ENCODE measurements at places on chromosomes 1 and 21.

DNA sequence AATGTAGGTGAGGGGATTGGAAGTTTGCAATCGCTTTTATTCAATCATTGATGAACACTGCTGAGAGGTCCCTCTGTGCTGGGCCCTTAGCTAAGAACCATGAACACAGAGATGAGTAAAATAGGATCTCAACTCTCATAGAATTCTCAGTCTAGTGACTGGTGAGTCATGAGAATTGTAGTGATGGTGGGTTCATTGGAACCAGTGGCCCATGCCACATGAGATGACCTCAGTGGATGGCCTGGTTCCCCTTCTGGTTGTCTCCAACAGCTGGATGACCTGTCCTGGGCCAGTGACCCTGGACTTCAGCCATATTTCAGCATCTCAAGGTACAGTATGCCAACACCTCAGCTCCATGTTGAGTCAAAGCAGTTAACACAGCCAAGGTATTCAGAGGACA, 21.3 kb upstream of the S100A10 start:
- DNase-seq = no peak

DNA sequence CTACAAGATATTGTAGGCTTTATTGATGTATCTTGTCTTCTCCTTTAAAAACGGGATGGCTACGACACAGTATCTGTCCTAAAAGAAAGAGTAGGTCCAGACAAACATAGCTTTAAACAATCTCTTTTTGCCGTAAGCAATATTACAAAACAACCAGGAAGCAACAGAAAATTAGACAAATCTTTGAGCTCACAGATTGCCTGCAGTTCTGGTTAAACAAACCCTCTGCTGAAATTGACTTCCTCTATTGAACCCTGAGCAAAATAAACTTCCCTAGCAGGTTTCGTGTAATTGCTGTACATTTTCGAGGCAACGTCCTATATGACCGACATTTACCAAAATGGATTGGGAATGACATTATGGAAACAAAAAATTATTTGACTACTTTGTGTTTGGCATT, 50.6 kb downstream of the CHML start:
- DNase-seq = no peak

DNA sequence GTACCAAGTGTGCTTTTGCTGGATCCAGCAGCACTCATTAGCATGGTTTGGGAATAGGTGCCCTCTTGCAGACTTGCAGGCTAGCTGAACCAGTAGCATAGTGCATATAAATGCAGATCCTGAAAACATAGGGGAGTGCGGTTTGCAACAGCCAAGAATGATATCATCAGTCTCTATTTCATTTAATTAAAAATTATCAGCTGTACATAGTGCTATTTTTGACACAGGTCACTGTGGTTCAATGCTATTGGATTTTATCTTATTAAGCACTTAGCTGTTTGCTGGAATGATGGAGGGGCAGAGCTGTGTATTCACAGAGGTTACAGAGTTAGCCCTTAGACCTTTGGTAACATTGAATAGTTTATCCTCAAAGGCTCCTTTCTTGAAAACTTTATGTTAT, 43.6 kb downstream of the CYYR1 start:
- DNase-seq = no peak

DNA sequence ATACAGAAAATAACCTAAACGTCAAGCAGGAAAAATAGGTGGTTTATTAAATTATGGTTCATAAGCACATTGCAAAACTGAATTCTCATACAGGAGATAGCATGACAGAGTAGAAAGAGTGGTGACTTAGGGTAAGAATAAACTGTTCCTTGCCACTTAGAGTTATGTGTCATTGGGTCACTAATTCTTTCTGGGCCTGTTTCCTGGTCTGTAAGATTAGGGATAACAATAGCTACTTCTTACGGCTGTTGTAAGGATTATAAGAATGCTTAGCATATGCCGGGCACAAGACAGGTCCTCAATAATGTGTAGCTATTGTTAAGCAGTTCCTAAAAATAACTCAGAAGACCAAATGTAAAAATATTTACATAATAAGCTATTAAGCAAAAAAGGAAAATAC, 24.2 kb downstream of the SNRNP40 start:
- no peak for DNase-seq

GRCh38 chr1:8055973-8056372, 29.9 kb upstream of the ERRFI1 start:
- no peak for DNase-seq

DNA sequence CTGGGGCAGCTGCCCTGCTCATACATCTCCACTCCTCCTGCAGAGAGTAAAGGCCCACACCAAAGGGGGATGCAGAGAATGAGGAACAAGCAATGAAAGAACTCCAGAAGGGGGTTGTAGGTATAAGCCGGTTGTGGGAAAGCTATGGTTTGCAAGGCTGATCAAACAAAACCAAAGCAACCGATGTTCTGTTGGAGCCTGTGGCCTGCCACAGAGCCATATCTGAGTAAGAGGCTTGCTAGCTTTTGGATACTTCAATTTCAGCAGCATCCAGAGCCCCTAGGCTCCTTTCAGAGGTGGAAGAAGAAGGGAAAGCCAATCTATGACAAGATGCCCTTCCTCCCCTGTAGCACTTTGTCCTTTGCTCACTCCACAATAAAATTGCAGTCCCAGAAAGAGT, 163.2 kb downstream of the RRAGC start:
- DNase-seq = no peak

DNA sequence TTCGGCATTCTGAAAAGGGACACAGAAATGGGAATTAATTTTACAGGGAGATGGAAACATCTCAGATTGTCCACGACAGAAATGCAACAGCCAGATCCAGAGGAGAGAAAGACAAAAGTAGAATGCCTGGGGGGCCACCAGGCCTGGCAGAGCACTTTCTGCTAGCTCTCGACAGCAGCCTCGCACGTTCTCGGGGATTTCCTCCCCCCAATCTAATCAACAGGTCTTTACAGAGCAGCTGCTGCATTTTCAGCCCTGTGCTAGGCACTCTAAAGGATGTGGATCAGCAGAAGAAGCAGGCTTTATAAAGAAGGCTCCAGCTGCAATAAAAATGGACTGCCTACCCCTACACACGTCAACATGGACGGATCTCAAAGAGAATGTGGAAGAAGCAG, 10.6 kb downstream of the CSRP1 start:
- DNase-seq = no peak

DNA sequence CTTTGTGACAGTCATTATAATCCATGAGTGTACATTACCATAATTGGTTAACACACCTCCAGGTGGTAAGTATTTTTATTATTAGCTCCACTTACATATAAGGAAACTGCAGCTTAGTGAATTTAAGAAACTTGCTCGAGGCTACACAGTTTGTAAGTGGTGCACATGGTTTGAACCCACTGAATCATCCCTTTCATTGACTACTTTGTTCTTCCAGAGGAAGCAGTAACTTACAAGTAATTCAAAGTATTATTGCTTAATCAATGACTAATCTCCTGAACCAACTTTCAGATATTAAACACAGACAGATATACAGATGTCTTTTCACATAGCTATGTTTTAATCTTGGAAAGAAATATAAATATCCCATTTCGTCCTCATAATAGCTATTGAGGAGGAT, 18.7 kb upstream of the CLDN8 start:
- no peak for DNase-seq

GRCh38 chr1:3369446-3370076, 84.9 kb upstream of the ARHGEF16 start:
- DNase-seq = no peak

GRCh38 chr1:119027759-119028158, 39.6 kb upstream of the TBX15 start:
- DNase-seq = no peak

GRCh38 chr1:215082532-215083382, at the start of gene KCNK2:
TSS of gene KCNK2 (plus strand) at chr1:215082737. CDS start at chr1:215083386, 649 bp downstream.
- DNase-seq = no peak

DNA sequence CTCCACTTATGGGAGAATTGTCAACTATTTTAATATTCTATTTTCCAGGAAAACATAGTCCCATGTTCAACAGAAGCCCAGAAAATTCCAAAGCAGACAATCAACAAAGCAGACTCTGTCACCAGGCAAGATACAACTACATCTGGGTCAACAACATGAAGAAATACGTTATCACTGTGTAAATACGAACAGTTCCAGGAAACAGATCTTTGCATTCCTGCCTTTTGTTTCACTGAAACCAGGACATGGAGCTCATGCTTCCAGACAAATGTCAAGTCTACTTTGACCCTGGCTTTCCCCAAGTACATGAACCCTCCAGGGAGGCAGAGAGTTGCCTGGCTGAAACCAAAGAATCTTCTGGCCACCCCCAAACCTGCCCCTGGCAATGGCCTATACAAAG, 106.7 kb downstream of the SETD4 start:
- DNase-seq = no peak

DNA sequence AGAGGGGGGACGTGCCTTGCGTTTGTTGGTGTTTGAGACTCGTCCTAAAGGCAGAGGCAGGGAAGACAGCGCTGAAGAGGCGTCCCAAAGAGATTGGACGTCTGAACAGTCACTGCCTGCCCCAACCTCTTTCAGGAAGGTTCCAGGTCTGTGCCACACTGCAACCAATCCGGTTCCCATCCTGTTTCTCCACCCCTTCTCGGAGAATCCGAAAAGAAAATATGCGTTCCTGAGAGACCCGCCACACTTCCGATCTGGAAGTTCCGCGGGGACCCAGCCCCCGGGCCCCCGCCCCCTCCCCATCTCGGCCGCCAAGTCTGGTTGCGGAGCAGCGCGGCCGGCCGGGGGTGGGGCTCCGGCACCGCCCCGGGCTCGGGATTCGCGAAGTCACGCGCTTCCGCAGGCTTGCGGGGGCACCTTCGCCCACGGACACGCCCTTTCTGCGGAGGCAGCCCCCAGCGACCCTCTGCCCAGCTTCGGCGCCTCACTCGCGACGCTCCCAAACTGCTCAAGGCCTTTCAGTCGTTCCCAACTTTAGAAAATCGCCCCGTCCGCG, 124.5 kb upstream of the DPYD start:
- DNase-seq = no peak

DNA sequence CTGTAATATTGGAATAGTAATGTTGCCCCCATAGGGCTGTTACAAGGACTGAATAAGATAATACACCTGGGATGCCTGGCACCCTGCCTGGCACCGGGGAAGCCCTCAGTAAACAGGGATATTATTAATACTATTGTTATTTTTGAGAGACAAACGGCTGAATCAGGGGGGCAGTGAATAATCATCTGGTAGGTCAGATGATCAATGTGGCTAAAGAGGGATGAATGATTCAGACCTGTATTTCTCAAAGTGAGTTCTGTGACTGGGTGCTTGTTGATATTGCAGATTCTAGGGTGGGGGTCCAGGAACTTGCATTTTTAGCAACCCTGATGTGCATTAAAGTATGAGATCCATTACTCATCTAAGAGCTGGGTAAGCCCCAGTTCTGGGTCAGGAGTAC, 46.2 kb upstream of the BCL10 start:
- DNase-seq = no peak

GRCh38 chr21:39484711-39485276, 33.0 kb downstream of the SH3BGR start:
- no peak for DNase-seq

- no peak for DNase-seq
These were observed 7.3 kb upstream of the FCGR2A start for GRCh38 chr1:161497961-161498360.

DNA sequence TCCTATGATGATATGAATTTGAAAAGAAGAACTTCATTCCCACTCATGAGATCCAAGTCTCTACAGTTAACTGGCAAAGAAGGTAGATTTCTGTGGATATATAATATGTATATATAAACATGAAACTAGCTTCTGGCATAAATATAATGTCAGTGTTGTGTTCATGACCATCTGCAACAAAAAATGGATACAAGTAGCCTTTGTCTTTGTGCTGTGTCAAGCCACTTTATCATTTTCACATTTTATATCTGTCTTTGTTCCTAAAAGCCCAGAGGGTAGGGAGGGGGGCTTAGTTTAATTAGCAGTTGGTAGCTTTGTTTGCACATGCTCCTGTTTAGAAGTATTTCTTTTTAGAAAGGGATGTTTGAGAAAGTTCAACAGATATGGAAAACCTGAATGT, 56.2 kb upstream of the FASLG start:
- no peak for DNase-seq

Data from stimulated activated CD8-positive, alpha-beta memory T cell treated with anti-CD3 and anti-CD28 coated beads, Interleukin-4, amount 100 ng/mL, for 1 hour (primary cell).